ENCODE measurements at places on chromosomes 2 and 18.
A peak's percentile ranks its signal among the peaks of the same experiment; 100 is the strongest.

DNA sequence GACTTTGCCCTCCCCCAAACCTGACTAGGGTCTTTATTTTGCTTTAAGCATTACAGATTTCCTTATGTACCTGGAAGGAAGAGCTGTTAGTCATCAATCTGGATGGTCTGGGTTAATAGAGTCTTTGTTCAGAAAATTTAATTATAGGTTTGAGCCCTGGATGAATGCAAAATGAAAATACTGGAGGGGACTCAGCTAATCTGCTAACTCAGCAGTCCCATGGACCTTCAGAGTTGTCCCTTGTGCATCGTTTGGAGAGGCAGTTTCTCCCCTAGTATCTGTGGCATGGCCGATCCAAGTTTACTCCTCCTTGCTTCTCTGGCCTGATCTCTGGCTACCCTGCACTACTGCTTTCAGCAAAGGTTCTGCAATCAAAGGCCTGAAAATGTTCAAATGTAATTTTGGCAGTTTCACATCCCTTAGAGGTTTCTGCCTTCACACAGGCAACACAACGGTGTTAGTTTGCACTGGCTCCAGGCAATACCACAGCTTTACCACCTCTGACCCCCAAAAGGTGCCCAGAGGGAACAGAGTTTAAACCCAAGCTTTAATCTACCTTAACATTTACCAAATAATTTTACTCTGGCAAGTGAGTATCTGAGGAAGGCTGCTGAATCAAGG lies 134.3 kb downstream of the THADA start:
- DNase-seq = no peak

GRCh38 chr2:47620770-47621437 lies 162.0 kb upstream of the MSH6 start:
- no peak for DNase-seq

GRCh38 chr2:99481941-99482340 lies 7.9 kb downstream of the REV1 start:
- DNase-seq = no peak

DNA sequence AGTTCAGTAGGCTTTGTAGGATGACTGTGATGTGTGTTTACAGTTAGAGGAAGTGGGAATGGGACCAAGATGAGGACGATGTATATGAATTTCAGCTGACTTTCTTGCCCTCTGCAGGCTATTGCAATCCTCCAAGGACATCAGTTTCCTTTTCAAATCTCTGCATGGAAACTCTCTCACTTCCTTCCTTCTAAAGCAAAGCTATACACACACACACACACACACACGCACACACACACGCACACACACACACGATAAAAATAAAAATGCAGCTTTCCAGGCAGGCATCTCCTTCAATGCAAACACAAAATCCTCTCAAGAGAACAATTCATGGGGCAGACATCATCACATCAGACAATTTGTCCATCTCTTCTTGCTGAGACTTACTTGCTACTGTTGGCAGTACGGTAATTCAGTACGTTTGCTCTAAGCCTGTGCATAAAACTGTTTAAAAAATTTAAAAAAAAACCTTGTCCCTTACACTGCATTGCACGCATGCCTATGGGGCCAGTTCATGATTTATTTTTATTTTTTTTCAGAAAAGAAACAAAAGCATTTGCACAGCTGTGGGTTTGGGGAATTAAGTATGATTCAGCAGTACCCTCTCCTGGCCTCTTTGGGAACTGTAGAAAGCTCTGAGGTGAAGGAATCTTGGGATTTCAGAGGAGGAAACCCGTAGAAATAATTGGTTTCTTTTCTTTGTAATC lies 27.1 kb upstream of the ICOS start:
- DNase-seq = peak; percentile 20

DNA sequence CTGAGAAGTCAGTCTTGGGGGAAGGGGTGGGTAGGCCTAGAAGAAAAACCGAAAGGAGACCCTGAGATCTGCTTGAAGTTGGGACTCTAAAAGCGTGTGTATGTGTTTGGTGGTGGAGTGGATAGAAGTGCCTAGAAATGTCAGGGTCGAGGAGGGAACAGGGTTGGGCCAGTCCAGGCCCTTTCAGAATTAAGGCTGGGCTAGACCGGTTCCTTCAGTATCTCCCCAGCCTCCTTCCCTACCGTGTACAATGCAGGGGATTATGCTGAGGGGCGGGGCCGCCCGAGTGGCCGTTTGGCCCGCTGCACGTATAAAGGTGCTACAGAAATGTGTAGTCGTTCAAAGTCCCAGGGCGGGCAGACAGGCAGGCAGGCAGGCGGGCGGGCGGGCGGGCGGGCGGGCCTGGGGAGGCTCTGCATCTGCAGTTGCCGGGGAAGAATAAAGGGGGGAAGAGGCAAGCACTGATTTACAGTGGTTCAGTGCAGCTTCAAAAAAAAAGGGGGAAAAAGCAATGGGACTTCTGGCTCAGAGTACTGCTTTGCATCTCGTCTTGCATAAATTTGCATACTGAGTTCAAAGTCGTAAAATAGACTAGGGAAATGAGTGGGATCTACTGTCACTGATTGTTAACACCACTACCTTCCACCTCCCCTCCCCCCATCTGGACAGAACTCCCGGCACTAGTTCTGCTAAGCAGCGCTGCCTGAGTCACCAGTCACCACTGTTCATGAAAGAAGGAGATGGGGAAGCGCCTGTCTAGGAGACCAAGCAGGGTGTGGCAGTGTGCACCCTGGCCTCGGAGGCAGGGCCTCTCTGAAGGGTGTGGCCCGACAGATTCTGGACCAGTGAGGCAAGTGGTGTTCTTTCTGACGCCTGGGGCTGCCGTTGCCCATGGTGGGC lies 3.6 kb downstream of the IGFBP2 start:
- no peak for DNase-seq

- no peak for DNase-seq
Observed at GRCh38 chr2:109331081-109331480, 202.1 kb downstream of the SH3RF3 start.

GRCh38 chr2:139556789-139557188 lies 776.6 kb upstream of the NXPH2 start:
- DNase-seq = no peak

DNA sequence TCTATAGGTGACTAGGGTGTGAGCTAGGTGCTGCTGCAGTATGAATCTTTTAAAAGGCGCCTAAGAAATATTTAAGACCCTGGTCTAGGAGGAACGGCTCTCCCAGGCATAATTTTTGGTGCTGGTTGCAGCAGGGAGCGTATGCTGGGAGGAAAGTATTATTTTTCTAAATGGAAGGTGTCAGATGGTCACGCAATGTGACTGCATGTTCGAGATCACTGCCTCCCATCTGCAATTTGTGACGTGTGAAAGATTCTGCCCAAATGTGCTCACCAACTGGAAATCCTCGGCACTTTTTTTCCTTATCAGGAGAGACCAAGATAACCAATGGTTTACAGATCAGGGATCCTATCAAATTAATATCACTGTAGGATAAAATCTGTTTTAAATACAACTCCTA lies 95.6 kb upstream of the KLHL14 start:
- DNase-seq = no peak

- no peak for DNase-seq
Observed at GRCh38 chr2:29105375-29105774, 9.8 kb upstream of the CLIP4 start.

DNA sequence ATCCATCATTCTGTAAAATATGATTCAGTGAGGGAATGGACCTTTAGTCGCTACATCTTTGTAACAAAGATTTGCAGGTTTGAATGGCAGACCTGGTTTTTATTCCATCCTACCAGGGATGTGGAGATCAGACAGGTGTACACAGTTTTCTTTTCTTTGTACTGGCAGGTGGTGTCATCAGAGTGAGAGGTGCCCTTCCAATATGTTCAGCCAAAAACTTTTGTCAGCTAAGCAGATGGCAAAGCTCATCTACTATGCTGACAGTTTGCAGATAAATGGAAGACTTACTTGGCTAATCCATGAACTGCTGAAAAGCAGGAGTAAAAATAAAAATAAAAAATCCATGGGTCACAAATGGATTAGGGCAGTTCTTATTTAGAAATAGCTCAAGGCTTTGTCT lies 185.5 kb upstream of the DOK6 start:
- no peak for DNase-seq

GRCh38 chr2:11421863-11422490 lies 44.0 kb downstream of the E2F6 start:
- no peak for DNase-seq

GRCh38 chr18:4831791-4832375 lies 365.2 kb downstream of the AKAIN1 start:
- DNase-seq = no peak

DNA sequence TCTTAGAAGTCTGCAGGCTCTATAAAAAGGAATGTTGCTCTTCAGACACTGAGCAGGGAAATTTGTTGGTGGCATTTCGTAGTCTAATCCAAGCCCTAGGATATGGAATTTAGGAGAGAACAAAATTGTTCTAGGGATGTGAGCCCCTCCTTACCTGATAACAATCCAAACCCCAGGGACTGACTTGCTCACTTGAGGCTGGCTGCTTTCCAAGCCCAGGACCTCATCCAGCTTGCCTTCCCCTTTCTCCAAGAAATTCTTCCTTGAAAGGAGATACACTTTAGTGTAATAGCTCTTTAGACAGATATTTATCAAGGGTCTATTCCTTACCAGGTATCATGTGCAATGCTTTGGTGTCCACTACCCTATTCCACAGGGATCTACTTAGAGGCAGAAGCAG lies 279.8 kb downstream of the C1D start:
- no peak for DNase-seq

DNA sequence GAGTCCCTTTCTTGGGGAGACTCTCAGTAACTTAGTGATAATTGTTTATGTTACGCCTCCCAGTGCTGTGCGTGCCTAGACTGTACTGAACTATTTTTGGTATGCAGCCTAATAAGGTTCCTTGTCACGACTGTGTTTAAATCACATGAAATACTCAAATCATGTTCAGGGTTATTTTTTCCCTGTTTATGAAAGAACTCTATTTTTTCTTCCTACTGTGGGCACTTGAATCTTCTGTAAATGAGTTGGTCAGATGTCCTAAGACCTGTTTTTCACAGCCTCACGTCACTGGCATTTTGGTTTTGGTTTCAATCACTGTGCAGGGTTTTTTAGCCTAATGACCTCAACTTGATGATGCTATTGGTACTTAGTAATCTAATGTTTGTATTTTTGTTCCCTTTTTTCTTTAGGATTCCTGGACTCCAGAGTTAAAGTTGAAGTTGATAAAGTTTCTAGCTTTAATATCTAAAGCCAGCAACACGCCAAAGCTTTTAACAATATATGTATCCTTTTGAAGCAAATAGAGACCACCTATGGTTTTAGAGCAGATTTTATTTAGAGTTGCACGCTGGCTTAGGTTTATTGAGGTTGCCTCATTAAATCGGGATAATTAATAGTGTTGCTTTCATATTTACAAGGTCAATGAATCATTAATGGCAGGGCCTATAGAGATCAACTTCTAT lies 24.0 kb downstream of the ARMC9 start:
- DNase-seq = no peak

GRCh38 chr2:69482471-69482870 lies 45.2 kb upstream of the NFU1 start:
- DNase-seq = no peak

DNA sequence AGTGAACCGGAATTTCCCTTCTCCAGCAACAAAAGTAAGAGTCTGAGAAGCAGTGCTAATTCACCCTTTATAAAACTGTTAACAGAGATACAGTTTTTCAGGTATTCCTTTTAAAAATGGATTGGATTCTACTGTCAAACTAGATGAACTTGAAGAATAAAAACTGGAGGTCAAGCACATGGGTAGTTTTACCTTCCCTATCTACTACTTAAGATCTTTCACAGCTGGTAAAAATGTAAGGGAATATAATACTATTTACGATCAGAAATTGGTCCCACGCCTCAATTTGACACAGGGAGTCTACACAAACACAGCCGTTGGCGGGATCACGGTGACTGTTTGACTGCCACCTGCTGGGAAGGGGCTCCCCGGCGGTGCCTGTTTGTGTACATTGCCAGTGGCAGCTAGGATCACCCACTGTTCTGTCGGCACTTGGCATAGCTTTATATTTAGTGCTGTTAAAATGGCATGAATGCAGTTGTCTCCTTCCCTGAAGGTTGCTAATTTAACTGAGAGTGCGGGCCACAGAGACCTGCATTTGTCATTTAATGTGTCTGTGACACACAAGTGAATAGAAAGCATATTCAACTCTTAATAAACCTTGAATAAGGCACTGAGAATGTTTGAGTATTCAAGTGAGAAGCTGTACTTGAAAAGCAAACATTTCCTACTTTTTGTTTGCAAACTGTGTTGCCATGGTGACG lies 59.5 kb downstream of the ABCG8 start:
- DNase-seq = no peak

GRCh38 chr2:157497638-157498314 lies 53.9 kb upstream of the CYTIP start:
- DNase-seq = no peak

GRCh38 chr2:159064446-159065301 lies 96.2 kb downstream of the TANC1 start:
- no peak for DNase-seq

DNA sequence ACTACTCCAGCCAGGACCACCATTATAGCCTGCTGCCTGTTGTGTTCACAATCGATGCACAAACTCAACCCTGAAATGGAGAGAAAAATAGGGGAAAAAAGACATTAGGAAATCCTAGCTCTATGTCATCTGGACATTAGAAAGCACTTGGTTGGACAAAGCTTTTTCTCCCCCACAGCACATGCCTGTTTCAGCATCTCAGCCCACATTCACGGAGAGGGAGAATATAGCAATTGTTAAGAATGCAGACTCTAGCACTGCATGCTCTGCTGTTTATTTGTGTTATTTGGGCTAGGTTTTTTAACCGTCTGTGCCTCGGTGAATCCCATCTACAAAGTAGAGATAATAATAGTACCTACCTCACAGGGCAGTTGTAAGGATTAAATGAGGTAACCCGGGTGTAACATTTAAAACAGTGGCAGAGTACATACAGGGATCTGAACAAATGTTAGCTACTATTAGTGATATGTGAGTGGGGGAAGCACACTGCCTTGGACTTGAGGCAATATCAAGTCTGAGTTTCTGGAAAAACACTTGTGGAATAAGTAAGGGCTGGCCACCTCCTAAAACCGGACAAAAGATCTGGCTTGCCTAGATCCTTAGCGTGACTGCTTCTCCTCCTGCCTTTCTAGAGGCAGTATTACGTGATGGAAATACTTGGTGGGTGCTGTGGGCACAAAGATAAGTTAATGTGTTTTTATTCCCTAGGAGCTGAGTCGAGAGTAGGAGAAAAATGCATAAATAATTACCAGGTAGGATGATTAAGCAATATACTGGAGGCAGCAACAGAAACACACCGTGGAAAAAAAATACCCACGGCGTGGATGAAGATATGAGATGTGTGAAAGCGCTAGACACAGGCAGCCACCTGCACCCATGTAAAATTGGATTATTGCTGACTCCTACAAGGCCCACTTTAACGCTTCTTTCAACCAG lies 1.0 kb upstream of the PPP1CB start:
- no peak for DNase-seq

GRCh38 chr2:157228946-157229345 lies 28.6 kb upstream of the GALNT5 start:
- DNase-seq = no peak
